Activated CD4-positive, alpha-beta T cell treated with anti-CD3 and anti-CD28 coated beads, Interleukin-2, amount 50 U/mL, for 24 hours (primary cell): ENCODE measurements at places on chromosomes 6 and 20.
A peak's percentile ranks its signal among the peaks of the same experiment; 100 is the strongest.

DNA sequence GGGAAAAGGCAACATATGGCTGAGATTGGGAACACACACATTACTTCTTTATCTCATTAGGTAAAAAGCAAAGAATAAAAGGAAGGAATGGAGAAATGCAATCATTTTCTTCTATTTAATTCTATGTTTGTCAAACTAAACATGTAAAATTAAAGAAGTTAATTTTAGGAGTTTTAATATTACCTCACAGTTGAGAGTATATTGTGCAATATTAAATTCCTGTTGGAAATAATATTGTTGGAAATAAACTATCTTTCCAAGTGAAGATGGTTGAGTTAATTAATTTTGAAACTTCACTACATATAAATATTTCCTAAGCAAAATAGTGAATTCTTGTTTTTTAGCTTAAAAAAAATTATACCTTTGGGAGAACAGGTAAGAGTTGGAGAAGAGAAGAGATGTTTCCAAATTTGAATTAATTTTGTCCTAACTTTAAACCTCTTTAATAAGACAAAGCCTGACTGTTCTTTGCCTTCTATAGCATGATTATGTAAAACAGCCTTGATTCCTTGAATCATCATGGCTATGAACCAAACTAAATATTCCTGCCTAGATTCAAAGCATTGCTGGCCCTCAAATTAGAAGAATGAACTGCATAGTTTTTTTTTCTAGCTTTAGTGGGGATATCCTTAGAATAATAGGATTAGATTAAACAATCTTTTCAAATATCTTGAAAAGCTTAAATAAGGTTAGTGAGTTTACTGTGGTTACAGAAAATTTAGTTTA, 1349.1 kb upstream of the ADGRB3 start:
- no peak for DNase-seq

DNA sequence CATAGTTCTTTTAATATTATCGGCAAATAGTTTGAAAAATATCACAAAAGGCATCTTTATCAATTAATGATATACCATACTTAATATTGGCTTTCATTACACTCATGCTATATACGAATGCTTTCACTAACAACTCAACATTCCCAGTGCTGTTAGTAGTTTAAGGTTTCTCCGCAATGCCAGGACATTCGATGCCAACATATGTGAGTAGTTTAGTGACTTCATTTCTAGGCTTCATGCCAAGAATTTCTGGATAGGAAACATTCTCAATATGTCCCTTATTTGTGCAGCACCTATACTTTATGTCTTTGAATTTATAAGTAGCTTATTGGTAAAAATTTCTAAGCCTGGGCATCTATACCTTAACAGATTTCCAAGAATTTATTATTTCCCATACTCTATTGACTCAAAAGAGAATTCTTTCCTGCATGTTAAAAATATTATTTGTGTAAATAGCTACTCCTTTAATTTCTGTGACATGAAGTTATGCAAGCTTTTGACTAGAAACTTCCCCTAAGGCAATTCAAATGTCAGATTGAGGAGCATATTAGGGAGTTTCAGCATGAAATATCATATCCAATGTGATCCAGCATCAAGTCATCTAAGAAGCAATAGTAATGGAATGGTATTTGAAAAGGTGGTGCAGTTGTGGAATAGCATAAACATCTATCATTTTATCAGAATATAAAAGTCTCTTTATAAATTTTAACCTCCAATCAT, 236.0 kb upstream of the STXBP5 start:
- DNase-seq: no peak

DNA sequence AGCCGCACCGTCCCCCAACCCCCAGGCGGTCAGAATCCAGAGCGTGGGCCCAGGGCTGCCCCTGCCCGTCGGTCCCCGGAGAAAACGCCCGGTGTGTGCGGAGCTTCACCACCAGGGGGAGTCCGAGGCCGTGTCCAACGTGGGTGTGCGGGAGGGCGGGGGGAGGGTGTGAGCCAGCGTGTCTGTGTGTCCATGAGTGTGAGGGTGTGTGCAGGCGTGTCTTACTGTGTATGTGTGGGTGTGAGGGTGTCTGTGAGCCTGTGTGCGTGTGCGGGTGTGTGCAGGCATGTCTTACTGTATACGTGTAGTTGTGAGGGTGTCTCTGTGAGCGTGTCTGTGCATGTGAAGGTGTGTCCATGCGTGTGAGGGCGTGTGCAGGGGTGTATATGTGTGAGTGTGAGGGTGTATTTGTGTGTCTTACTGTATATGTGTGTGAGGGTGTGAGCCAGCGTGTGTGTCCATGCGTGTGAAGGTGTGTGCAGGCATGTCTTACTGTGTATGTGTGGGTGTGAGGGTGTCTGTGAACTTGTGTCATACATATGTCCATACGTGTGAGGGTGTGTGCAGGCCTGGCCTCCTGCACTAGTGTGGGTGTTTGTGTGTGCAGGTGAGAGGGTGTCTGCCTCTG, 24.6 kb upstream of the GATA5 start:
- DNase-seq: peak; percentile 65

GRCh38 chr6:8530785-8531435, 95.6 kb upstream of the SLC35B3 start:
- no peak for DNase-seq

DNA sequence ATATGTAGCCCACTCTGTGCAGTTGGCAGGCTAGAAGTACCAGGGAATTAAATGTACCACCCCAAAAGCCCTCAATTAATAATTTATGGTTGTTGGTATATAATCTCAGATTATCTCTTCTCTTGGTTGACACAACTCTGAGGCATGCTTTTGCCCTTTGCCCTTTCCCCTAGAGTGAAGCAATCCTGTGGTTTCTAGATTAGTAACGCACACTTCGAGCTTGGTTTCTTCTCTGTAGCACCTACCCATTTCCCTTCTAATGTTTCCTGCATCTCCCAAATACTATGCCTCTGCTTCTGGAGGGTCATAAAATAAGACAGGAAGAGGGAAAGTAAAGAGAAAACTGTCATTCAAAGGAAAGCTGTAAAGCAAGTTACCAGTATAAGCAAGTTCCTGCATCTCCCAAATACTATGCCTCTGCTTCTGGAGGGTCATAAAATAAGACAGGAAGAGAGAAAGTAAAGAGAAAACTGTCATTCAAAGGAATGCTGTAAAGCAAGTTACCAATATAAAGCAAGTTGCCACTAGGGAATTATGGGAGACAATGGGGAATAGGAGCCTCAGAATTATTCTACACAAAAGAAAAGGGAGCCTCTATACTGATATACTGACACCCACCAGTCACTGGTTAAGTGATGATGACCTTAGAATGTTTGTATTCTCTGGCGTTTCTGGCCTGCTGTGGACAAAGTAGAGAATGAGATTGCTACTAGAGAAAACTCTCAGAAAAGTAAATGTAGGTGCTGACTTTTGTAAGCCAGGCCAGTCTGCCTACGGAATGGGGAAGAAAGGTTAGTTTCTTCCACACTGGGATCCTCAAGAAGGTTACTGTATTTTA, 862.6 kb upstream of the MAN1A1 start:
- DNase-seq: no peak

- DNase-seq: no peak
These were observed 75.1 kb downstream of the LY86 start for GRCh38 chr6:6663421-6664135.
